ENCODE measurements at places on chromosomes 7 and 10.

DNA sequence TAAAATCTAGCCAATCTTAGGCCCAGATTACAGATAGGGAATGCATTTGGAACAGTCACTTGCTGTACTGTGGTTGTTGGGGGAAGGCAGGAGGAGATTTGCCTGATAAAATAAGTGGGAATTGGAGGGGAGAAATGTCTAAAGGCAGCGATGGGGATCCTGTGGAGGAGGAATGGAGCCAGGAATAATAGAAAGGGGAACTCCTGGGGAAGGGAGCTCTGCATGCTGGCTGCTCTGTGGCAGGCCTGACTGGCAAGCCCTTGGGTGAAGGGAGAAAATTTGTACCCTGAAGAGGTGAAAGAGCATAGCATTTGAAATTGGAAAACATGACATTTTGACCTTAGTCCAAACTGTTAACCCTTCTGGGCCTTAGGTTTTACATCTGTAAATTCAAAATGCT is 13.7 kb downstream of the MMP21 start:
- DNase-seq: no peak

DNA sequence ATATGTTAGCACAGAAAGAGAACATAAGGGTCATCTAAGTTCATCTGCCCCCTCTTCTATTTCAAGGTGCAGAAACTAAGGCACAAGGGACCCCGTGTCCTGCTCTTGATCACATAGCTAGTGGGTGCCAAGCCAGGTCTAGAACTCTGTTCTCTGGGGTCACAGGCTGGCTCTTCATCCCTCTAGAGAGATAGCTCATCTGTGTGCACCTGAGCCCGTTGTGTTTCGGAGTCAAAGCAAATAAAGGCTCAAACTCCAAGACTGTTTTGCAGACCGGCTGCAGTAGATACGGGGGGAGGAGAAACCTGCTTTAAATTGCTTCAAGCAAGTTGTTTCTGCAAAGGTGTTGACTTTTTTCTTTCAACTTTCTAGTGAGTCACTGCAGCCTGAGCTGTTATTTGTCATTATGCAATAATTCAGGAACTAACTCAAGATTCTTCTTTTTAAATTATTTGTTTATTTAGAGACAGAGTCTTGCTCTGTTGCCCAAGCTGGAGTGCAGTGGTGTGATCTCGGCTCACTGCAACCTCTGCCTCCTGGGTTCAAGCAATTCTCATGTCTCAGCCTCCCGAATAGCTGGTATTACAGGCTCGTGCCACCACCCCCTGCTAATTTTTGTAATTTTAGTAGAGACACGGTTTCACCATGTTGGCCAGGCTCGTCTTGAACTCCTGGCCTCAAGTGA is 6.5 kb downstream of the BLVRA start:
- DNase-seq: no peak

- DNase-seq: no peak
These were observed 56.9 kb downstream of the ZNF92 start for GRCh38 chr7:65430344-65431186.

GRCh38 chr10:91700788-91701444 is 68.0 kb upstream of the PPP1R3C start:
- no peak for DNase-seq

- DNase-seq: no peak
These were observed 14.3 kb upstream of the NOM1 start for GRCh38 chr7:156935250-156935649.

GRCh38 chr10:75400771-75401568 is 594 bp downstream of the ZNF503 start:
- peak; percentile 76 for DNase-seq

DNA sequence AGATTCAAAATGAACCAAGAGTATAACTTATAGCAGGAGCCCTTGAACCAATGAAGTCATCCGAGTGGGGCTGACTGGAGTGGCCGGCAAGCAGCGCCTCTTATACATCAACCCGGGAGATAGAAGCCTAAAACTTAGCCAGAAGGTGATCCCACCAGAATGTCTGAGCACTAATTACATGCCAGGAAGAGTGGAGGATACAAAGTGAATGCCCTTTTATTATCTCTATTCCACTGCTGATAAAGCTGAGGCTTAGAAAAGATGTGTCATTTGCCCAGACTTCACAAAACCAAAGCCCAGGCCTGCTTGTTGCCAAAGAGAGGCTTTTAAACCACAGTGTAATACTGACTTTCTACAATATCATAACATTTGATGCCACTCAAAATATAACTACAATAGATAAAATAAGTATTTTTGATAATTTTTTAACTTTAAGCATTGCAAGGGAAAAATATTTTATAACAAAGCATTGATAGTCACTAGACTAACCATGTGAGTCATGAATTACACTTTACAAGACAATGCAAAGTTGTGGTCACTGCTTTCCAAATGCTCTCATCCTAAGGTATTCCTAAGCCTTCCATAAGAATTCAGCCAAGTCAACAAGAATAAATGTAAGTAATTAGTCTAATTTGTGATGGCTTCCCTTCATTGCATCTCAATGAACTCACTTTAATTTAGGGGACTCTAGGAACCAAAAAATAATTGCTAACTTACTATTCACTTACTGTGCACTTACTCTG is 58.6 kb upstream of the ARID5B start:
- DNase-seq: no peak

DNA sequence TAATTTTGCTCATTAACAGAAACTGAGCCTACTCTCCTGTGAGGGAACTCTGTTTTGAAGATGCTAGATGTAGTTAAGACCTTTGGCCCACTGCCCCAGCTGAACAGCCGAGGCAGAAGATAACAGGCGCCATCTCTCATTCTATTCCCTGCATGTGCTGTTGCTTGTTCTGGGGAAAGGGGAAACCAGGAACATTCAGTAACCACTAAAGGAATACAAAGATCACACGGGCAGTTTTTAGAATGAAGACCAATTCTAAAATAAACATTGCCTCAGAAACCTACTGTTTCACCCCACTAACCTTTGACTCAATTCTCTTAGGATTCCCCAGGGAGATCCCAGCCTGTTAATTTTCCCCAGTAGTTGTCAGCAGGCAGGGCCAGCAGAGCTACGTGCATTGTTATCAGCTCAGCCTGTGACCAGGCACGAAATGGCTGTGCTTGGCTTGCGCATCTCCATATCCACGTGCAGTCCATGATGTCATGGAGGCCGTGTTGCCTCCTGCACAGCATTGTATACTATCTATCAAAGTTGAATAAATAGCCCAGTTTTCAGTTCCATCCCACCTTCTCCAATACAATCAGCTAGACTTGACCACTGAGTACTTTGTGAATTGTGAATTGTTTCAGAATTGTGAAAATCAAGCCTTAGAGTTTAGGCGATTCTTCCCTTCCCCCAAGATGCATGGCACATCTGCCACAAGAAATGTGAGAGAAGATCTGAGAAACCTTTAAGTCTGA is 36.0 kb downstream of the ANK3 start:
- no peak for DNase-seq

DNA sequence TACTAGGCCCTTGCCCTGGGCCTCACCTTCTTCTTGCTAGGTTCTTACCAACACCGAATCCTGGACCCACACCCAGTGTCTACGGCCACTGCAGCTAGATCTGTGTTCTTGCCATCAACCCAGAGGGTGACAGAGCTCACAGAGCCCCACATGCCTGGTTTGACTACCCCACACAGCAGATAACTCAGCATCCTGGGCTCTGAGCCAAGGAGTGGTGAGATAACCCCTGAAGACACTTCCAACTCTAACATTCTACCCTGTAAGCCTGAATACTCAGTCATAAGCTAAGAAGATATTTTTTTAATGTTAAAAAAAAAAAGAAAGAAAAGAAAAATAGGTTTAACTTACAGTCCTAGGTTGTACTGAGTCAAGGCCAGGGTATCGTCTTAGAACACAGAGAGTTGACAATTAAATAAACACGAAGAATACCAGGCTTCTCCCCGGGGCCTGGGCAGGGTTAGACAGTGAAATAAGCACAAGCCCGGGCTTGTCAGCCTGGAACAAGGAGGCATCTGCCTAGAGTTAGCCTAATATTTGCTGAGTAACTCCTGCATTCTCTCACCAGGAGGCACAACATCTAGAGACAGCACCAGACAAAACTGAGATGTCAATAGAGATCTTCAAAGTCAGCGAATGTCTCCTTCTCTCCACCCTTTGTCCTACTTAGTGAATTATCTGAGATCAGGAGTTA is 556.5 kb upstream of the LRRN3 start:
- no peak for DNase-seq

GRCh38 chr7:79293655-79294142 is 159.8 kb downstream of the MAGI2 start:
- DNase-seq: no peak

DNA sequence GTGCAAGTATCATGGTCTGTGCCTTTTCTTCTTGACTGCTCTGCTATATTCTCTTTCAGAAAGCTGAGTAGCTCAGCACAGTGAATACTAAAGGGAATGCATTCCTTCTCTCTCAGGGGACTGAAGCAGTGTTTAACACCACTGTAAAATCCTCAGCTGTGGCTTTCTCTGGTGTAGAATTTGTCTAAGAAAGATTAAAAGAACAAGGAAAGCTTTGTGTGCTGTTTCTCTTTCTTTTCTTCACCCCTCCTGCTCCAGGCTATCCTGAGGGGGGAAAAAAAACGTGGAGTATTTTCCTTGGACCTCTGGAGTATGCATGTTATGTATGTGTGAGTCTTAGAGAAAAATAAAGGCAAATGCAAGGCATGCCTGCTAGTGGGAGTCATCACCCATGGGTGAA is 383.9 kb downstream of the AUTS2 start:
- no peak for DNase-seq

- peak; percentile 38 for DNase-seq
These were observed 5.0 kb downstream of the ZYX start for GRCh38 chr7:143385891-143386781.

DNA sequence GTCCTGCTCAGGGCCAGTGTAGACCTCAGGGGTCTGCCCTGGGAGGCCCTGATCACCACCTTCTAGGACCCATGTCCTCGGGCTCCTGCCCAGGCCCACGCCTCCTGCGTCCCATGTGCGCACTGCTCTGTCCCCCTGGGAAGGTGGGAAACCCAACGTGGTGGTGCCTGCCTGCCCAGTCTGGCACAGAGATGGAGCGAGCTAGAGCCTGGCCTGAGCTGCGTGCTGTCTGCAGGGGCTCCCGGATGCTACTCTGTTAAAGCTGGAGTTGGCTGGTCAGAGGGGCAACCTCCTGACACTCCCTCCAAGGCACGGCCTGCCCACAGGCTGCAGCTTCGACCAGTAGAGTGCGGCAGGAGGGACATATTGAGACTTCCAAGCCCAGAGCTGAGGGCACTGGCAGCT is 171.7 kb downstream of the DNAJB6 start:
- no peak for DNase-seq

DNA sequence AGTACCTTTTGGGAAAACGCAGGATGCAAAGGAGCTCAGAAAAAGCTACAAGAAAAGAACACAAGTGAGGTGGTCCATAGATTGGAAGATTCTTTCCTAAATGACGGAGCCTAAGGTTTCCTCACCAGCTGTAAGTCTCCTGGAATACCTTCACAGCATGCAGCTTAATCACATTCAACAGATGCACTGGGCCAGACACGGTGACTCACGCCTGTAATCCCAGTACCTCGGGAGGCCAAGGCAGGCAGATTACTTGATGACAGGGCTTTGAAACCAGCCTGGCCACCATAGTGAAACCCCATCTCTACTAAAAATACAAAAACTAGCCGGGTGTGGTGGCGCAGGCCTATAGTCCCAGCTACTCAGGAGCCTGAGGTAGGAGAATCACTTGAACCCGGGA is 228.7 kb downstream of the FRMD4A start:
- no peak for DNase-seq

GRCh38 chr7:2175514-2175913 is 57.2 kb downstream of the MAD1L1 start:
- peak; percentile 73 for DNase-seq

- no peak for DNase-seq
These were observed 305.4 kb downstream of the WDR37 start for GRCh38 chr10:1361411-1362105.

DNA sequence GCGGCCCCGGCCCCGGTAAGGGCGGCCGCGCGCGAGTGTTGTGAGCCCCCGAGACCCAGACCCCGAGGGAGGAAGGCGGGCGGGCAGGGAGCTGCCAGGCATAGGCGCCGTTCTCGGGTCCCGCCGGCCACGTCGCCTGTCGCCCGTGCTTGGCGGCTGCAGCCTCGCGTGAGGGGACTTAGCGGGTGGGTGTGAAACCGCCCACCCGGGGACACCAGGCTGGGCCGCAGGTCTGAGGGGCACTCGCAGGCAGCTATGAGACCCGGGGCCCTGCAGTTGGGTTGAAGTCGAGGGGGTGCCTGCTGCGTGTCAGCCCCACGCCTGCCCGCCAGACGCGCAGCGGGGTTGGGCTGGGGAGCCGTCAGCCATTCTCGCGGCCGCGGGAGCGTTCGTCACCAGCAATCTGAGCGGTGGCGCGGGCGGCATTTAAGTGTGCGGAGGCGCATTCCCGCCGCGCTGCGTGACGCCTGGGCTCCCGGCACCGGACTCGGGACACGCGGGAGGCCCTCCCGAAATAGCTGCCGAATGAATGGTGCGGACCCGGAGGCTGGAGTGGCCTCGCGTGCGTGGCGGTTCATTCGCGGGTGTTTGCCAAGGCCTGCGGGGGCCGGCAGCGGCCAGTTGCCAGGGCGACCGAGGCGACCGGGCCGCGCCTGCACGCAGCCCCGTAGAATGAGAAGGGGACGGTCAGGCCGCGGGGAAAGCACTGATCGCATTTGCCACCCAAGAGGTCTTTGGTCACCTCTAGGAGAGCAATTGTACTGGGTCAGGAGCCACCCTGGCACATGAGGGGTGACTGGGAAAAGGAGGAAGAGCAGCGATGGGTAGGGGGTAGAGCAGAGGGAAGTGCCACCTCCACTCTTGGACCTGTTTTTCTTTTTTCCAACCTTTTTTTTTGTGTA is 750 bp downstream of the ZNF398 start:
- peak; percentile 68 for DNase-seq

DNA sequence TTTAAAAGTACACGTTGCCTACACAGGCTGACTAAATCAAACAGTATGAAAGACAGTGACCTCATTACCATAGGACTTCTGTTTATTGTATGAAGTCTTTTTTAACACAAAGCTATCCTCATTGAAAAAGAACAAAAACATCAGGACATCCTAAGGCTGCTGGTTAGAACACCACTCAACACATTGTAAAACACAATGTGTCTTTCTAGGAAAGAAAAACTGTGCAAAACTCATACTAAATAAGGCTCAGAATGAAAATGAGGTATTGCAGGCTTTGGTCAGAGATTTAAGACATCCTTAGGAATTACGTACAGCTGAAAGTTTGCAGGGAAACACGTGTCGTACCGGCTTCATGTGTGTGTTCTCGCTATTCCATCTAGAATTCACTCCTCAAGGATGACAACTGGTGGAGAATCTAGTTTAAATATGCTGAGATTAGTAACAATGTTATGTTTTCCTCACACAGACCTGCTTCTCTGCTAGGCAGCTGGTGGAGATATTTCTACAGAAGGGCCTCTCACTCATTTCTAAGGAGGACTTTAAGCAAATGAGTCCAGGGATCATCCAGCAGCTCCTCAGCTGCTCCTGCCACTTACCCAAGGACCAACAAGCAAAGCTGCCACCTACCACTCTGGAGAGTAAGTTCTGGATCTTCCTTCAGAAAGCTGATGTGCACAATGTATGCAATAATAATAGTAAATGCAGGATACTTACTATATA is 29.3 kb downstream of the SLC39A12 start:
- no peak for DNase-seq

Data from femur (tissue), 1 donor.